ENCODE measurements at places on chromosomes 3 and 15. TPM values are rescaled to one million over a fixed set of nuclear protein-coding genes. Genes with fewer than 3 reads are reported as not detected.
A peak's percentile ranks its signal among the peaks of the same experiment; 100 is the strongest.

Gene ARPIN
- total RNA-seq: 23.1 TPM

Gene GOLGA8J
- total RNA-seq: not detected

Gene ASB14
- total RNA-seq: not detected

Gene GOLGA6L22
- total RNA-seq: not detected

Gene CORO2B
- 1.0 TPM for total RNA-seq

Gene CATSPER2
- 8.3 TPM for total RNA-seq

Gene CCNB2
- total RNA-seq: 0.26 TPM

- no peak overlapping the region for H3K27ac ChIP-seq
- no peak overlapping the region for H3K4me3 ChIP-seq
- H3K4me1 ChIP-seq: no peaks in the 10 kb centered on the region
- no peaks in the 10 kb centered on the region for H3K36me3 ChIP-seq
- peak; percentile 54 for DNase-seq
These were observed 46.3 kb downstream of the GABRG3 start for GRCh38 chr15:27017168-27017809.

DNA sequence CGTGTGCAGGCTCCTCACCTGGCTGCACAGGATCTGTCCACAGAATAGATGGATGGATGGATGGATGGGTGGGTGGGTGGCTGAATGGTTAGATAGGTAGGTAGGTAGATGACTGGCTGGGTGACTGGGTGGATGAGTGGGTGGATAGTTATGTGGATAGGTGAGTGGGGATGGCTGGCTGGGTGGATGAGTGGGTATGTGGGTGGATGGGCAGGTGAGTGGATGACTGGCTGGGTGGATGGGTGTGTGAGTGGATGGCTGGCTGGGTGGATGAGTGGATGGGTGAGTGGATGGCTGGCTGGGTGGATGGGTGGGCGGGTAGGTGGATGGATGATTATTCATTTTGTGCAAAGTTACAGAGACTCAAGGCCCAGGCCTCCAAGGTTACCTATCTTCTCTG is 172.9 kb upstream of the CTDSPL start:
- H3K27ac ChIP-seq: no peak overlapping the region
- no peaks in the 10 kb centered on the region for H3K36me3 ChIP-seq
- no peaks in the 10 kb centered on the region for H3K27me3 ChIP-seq
- H3K4me3 ChIP-seq: no peak overlapping the region

GRCh38 chr15:95446854-95447253 is 883.6 kb upstream of the NR2F2 start:
- no peak overlapping the region for H3K27ac ChIP-seq
- no peak overlapping the region for H3K4me3 ChIP-seq
- no peaks in the 10 kb centered on the region for H3K4me1 ChIP-seq
- H3K27me3 ChIP-seq: no peaks in the 10 kb centered on the region

DNA sequence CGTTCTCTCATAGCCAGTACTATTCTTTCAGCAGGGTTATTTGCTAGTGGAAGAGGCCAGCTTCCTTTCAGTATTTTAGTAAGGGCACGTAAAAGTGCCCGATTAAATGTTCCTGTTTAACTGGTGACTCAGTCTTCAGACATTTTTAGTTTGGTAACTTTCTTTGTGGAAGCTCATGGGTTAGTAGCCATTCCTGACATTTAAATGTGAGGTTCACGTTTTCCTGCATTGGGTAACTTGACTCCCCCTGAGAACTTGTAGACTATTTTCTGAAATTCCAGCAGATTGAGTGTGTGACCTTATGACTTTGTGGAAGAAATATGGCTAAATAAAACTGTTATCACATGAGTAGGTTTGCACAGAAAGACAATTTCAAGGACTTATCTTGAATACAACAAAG is 16.9 kb downstream of the ABHD2 start:
- no peak for DNase-seq
- H3K4me3 ChIP-seq: no peak overlapping the region
- H3K4me1 ChIP-seq: peaks cover 79% of the 10 kb centered on the region
- no peaks in the 10 kb centered on the region for H3K27me3 ChIP-seq
- peak overlapping the region; percentile 61 for H3K27ac ChIP-seq

- no peaks in the 10 kb centered on the region for H3K4me1 ChIP-seq
- no peak overlapping the region for H3K27ac ChIP-seq
- DNase-seq: no peak
These were observed 68.9 kb downstream of the MINDY2 start for GRCh38 chr15:58840048-58840447.

GRCh38 chr3:172126741-172127140 is 87.4 kb downstream of the FNDC3B start:
- H3K4me3 ChIP-seq: no peak overlapping the region
- H3K4me1 ChIP-seq: peaks cover 60% of the 10 kb centered on the region
- H3K27ac ChIP-seq: peak overlapping the region; percentile 20
- H3K36me3 ChIP-seq: no peaks in the 10 kb centered on the region

DNA sequence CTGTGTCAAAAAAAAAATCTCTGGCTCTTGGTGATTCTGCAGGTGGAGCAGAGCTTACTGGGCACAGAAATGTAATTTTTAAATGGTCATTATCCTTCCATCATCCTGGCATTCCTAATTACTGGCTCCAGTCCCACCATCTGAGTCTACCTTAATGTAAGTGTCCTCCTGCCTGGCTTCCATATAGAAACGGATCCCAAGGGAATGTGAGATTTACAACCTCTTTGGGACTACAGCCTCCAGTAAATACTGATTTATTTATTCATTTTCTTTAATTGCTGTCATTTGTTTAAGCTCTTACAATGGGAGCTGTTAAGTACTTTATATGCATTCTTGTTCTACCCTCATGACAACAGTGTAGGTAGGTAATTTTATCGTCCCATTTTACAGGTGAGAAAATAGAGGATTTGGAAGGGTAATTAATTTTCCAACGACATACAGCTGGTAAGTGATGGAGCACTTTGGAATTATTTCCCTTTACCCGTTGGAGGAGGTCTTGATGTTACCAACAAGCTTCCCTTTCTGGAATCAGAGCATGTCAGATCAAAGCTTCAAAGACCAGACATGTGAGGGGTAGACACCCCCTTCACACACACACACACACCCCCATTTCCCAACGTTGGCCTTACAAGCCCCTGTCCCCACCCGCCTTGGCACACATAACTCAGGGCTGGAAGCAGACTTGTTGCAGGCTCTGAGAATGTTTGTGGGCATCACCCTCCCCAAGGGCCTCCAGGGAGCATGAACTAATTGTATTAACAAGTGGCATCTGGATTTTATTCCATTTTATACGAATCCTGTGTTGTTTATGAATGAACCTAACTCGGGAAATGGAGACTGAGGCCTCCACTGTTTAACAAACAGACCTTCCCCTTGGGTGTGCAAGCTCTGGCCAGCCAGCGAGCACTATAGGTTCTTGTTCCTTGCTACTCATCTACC is 116.9 kb downstream of the ALDH1A2 start:
- H3K27ac ChIP-seq: no peak overlapping the region
- no peak overlapping the region for H3K4me3 ChIP-seq
- H3K27me3 ChIP-seq: no peaks in the 10 kb centered on the region
- no peak for DNase-seq

DNA sequence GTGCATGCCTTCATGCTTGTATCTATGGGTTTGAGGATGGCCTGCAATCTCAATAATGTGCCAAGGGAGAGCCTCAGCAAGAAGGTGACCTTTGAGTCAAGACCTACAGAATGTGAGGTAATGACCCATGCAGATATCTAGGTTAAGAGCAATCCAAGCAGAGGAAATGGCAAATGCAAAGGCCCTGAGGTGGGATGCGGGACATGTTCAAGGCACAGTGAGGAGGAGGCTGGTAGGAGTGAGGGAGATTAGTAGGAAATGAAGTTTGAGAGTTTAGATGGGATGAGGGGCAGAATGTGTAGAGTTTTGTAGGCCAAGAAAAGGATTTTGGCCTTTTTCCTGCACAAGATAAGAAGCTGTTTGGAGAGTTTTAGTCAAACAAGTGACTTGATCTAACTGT is 4.7 kb upstream of the MAP2K5 start:
- no peaks in the 10 kb centered on the region for H3K36me3 ChIP-seq
- no peak overlapping the region for H3K27ac ChIP-seq
- DNase-seq: no peak
- H3K4me3 ChIP-seq: no peak overlapping the region

GRCh38 chr3:196638861-196639482 is 522 bp upstream of the NRROS start:
- no peaks in the 10 kb centered on the region for H3K36me3 ChIP-seq
- DNase-seq: no peak
- H3K27ac ChIP-seq: no peak overlapping the region
- no peak overlapping the region for H3K4me3 ChIP-seq

GRCh38 chr3:119469418-119470189 is 841 bp downstream of the POGLUT1 start:
- peak overlapping the region; percentile 22 for H3K27ac ChIP-seq
- peaks cover 20% of the 10 kb centered on the region for H3K4me1 ChIP-seq
- peak overlapping the region; percentile 97 for H3K4me3 ChIP-seq
- H3K27me3 ChIP-seq: no peaks in the 10 kb centered on the region
- H3K36me3 ChIP-seq: no peaks in the 10 kb centered on the region

DNA sequence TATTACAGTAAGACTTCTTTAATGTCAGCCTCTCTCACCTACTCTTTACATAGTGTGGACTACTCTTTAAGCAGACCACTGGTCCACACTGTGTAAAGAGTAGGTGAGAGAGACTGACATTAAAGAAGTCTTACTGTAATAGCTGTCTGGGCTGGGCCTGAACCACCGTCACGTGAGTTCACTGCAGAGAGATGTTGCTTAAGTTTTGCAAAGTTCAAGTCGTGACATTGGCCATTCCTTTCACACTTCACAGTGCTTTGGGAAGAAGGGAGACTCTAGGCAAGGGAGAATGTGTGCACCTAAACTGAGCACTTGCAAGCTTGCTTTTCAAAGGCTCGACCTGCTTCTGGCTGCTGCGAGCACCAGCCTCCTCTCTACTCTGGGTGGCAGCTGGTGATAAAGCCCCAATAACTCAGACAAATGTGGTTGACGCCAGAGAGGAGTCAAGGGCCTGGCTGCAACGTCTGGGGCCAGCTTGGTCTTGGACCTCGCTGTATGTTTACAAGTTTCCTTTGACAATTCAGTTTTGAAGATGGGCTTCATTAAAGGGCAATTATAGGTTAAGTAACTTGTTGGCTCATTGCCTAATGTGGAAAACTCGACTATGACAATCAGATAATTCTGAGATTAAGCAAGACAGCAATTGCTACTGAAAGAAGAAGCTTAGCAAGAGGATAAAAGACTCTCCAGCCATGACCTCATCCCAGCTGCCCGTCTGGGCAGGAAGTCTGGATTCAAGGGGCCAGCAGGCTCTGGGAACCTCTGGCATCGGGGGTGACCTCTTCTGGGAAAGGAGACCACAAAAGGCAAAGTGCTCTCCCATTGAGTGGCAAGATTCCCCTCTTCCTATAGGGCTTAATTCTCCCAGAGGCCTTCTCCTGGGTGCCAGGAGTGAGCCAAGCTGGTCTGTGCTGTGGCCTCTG is 242.1 kb upstream of the TLE3 start:
- no peaks in the 10 kb centered on the region for H3K36me3 ChIP-seq
- peaks cover 7% of the 10 kb centered on the region for H3K4me1 ChIP-seq
- no peaks in the 10 kb centered on the region for H3K27me3 ChIP-seq
- H3K27ac ChIP-seq: peak overlapping the region; percentile 8
- H3K4me3 ChIP-seq: no peak overlapping the region
- DNase-seq: no peak

GRCh38 chr3:6605227-6605626 is 255.7 kb upstream of the GRM7 start:
- DNase-seq: no peak
- no peak overlapping the region for H3K27ac ChIP-seq
- H3K4me1 ChIP-seq: no peaks in the 10 kb centered on the region
- no peak overlapping the region for H3K4me3 ChIP-seq

- no peaks in the 10 kb centered on the region for H3K4me1 ChIP-seq
- H3K4me3 ChIP-seq: no peak overlapping the region
- DNase-seq: peak; percentile 43
- peaks cover 13% of the 10 kb centered on the region for H3K36me3 ChIP-seq
These were observed 64.5 kb downstream of the KLHL25 start for GRCh38 chr15:85730001-85730820.

DNA sequence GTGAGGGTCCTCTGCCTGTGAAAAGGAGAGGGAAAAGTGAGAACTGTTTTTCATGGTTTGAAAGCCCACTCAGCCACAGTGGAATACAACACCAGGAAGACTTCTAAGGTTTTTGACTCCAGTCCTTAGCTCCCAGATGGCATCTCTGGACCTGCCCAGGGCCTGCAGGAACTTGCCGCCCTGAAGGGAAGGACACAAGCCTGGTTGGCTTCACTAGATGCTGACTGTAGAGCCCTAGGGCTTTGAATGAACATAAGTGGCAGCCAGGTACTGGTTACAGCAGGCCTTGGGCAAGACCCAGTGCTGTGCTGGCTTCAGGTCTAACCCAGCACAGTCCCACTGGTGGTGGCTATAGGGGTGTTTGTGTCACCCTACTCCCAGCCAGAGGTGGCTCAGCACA is 21.3 kb upstream of the TMEM266 start:
- no peaks in the 10 kb centered on the region for H3K27me3 ChIP-seq
- no peaks in the 10 kb centered on the region for H3K4me1 ChIP-seq
- no peak overlapping the region for H3K27ac ChIP-seq
- no peak for DNase-seq
- H3K4me3 ChIP-seq: no peak overlapping the region

GRCh38 chr15:46278062-46278461 is 643.2 kb downstream of the SQOR start:
- no peaks in the 10 kb centered on the region for H3K36me3 ChIP-seq
- DNase-seq: no peak
- H3K27ac ChIP-seq: no peak overlapping the region
- no peak overlapping the region for H3K4me3 ChIP-seq
- H3K4me1 ChIP-seq: peaks cover 23% of the 10 kb centered on the region
- H3K27me3 ChIP-seq: no peaks in the 10 kb centered on the region

DNA sequence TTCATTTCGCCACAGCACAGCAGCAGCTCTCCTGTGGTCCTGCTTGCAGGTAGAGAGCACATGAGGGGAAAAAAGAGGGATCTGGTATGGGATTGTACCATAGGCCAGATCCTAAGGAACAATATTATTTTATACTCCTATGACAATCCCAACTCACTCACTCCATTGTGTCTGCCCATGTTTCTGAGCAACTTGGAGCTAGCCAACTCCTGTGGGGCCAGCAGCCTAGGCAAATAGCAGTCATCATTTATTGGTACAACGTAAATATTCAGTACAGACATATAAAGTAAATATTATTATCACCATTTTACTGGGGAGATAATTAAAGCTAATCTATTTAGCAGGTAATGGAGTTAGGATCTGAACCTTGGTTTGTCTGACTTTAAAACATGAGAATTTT is 148.4 kb downstream of the MECOM start:
- H3K36me3 ChIP-seq: no peaks in the 10 kb centered on the region
- H3K4me1 ChIP-seq: peaks cover 11% of the 10 kb centered on the region
- H3K27me3 ChIP-seq: no peaks in the 10 kb centered on the region
- DNase-seq: no peak
- H3K4me3 ChIP-seq: no peak overlapping the region
- H3K27ac ChIP-seq: no peak overlapping the region

- H3K27me3 ChIP-seq: no peaks in the 10 kb centered on the region
- no peak overlapping the region for H3K27ac ChIP-seq
- no peak for DNase-seq
- no peak overlapping the region for H3K4me3 ChIP-seq
- no peaks in the 10 kb centered on the region for H3K36me3 ChIP-seq
These were observed 47.5 kb upstream of the LIMD1 start for GRCh38 chr3:45546716-45547701.

Measured in body of pancreas (tissue), 4 donors.